Mesenteric fat pad (tissue), 1 donor: ENCODE measurements at places on chromosomes 5 and 9. TPM values are rescaled to one million over a fixed set of nuclear protein-coding genes. Genes with fewer than 3 reads are reported as not detected.
A peak's percentile ranks its signal among the peaks of the same experiment; 100 is the strongest.

DNA sequence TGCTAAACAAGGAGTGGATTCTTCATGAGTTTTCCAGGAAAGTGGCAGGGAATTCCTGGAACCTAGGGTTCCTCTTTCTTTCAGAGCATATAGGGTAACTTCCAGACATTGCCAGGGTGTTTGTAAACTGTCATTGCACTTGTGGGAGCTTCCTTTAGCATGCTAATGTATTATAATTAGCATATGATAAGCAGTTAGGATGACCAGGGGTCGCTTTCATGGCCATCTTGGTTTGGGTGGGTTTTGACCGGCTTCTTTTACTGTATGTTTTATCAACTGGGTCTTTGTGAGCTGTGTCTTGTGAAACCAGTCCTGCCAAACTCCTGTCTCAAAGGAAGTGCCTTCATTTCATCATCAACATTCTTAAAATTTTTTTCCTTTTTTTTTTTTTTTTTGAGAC lies 11.9 kb upstream of the MELK start:
- no peak for DNase-seq

- no peak for DNase-seq
These were observed 37.7 kb upstream of the PSD2 start for GRCh38 chr5:139757727-139758509.

- no peak for DNase-seq
These were observed 118.4 kb downstream of the ZNF608 start for GRCh38 chr5:124627815-124628595.

DNA sequence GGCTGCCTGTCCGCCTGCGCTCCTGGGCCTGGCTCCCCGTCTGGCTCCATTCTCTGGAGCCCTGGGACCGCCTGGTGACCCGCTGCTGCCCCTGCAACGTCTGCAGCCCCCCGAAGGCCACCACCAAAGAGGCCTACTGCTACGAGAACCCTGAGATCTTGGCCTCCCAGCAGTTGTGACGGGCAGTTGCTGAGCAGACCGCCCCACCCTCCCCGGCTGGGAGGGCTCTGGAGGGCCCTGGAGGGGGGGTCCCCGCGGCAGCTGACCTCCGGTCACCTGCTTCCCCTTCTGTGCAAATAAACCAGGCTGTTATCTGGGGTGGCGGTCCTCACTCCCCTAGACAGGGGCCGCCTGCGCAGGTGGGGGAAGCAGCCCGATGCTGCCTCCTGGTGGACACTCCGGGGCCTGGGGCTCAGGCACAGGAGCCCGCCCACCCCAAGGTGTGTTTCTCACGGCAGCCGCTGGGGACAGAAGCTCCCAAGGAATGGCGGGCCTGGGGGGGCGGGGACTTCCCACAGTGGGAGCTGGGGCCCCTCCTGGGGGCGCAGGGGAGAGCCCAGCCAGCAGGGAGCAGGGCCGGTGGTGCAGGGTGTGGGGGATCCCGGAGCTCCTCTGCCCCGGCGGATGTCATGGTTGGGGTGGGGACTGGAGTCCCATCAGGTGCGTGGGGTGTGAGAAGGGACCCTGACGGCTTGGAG lies 4.7 kb upstream of the TUBB4B start:
- peak; percentile 93 for DNase-seq

- no peak for DNase-seq
These were observed 518 bp downstream of the SPRY4 start for GRCh38 chr5:142324136-142324870.

DNA sequence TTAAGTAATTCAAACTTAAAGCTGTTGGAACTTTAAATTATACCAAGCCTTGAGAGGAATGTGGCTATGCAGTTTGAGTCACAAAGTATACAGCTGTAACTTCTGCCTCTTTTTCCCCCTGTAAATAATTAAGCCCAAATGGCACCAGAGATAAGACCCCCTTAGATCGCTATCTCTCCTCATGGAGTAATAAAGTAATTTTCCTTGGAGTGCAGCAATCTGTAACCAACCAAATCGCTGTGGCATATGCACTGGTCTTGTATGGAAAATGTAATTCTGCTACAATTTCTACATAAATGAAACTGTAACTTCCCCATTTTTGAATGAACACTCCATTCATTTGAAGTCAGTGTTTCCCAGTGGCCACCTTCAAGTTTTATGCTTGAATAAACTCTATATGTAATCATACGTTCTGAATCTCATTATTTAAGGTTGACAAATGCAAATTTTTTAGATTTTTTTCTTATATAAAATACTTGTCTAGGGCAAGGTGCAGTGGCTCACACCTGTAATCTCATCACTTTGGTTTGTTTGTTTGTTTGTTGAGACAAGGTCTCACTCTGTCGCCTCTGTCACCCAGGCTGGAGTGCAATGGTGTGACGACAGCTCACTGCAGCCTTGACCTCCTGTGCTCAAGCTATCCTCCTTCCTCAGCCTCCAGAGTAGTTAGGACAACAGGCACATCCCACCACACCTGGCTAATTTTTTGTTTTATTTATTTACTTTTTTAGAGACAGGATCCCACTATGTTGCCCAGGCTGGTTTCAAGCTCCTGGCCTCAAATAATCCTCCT lies 12.3 kb downstream of the SUSD1 start:
- DNase-seq: no peak

DNA sequence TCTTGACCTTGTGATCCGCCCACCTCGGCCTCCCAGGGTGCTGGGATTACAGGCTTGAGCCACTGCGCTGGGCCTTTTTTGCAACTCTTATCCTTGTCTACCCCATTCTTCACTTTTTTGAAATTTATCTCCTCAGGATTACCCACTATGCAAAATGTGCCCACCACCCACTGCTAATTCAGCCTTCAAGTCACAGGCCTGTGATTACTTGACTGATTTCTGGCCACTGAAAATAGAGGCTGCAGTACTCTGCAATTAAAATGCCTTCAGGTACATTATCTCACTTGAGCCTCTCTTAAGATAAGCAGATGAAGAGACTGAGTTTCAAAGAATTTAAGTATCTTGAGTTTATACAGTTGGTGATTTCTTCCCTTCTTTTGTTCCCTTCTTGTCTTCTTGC lies 112.4 kb upstream of the SPATA31D4 start:
- no peak for DNase-seq

DNA sequence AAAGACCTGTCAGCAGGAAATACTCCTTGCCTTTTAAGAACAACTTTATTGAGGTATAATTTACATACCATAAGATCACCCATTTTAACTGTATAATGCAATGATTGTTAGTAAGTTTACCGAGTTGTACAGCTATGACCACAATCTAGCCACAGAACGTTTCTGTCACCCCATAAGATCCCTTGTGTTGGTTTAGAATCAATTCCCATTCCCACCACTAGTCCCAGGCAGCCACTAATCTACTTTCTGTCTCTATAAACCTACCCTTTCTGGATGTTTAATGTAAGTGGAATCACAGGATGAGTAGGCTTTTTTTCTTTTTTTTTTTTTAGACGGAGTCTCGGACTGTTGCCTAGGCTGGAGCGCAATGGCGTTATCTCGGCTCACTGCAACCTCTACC lies 4.4 kb downstream of the GPR107 start:
- no peak for DNase-seq

- DNase-seq: no peak
These were observed 27.4 kb downstream of the CENPK start for GRCh38 chr5:65535529-65535987.

DNA sequence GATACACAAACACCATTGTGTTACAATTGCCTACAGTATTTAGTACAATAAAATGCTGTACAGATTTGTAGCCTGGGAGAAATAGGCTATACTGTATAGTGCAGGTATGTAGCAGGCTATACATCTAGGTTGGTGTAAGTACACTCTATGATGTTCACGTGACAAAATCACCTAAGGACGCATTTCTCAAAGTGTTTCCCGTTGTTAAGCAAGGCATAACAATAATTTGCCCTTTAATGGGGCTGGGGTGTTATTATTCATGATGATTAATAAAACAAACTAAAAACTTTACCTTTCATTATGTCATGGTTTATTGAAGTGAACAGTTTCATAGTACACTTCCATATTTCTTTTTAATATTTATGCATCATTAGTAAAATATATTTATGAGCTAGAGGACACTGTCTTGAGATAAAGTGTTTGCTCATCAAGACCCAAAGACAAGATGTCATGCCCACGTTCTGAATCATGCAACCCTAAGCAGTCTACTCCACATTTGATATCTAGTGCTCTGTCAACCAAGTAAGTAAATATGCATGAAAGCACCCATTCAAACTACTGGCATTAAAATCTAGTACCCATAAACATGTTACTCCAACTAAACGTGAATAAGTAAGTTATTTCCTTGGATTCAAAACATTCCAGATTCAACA lies 220.5 kb downstream of the NR2F1-AS1 start:
- DNase-seq: no peak

GRCh38 chr9:86978413-86978812 lies 31.1 kb upstream of the GAS1 start:
- DNase-seq: no peak

DNA sequence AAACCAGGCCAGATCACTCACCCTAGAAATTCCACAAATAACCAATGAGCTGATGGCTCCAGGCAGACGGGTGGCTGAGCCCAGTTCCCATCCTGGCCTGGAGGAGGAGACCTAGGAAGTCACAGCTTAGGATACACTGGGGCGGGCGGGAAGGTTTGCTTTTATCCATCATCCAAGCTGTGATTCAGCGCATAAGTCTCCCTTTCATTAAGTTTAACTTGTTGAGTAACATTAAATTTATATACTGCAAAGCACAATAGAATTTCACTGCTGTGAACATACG lies 55.7 kb downstream of the THBS4 start:
- DNase-seq: no peak

GRCh38 chr5:141095263-141095641 lies 837 bp downstream of the PCDHB2 start:
- no peak for DNase-seq

- DNase-seq: no peak
These were observed 22.9 kb upstream of the SPATA31C2 start for GRCh38 chr9:88161144-88161543.

DNA sequence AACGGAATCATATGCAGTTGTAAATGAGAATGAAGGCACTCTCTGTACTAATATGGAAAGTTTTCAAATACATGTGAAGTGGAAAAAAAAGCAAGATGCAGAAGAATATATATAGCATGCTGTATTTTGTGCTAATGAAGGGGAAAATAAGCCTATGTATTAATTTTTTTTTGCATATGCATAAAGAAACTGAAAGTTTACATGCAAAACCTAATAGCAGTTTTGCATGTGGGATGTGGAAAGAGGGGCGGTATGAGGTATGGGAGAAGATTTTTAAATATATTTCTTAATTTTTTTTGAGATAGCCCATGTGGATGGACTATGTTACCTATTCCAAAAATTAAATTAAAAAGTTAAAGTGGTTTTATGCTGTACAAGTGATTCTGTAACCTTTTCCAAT lies 83.7 kb upstream of the IL12B start:
- DNase-seq: no peak

DNA sequence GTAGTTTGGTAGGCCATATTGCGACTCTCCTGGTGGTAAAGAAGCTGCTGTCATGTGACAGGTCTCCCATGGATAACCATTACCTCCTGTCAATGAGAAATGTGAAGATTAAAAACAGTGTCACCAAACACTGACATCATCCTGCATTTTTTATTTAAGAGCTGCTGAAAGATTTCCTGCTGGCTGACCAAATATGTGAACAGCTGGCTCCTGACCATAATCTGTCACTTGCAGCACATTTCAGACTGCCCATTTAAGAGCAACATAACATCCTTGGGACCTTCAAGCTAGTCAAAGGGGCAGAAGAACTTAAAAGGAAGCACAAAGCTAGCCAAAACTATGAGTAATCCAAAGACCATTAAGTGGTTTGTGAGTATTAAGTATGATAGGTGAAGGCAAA lies 288.0 kb downstream of the IZUMO3 start:
- DNase-seq: no peak

DNA sequence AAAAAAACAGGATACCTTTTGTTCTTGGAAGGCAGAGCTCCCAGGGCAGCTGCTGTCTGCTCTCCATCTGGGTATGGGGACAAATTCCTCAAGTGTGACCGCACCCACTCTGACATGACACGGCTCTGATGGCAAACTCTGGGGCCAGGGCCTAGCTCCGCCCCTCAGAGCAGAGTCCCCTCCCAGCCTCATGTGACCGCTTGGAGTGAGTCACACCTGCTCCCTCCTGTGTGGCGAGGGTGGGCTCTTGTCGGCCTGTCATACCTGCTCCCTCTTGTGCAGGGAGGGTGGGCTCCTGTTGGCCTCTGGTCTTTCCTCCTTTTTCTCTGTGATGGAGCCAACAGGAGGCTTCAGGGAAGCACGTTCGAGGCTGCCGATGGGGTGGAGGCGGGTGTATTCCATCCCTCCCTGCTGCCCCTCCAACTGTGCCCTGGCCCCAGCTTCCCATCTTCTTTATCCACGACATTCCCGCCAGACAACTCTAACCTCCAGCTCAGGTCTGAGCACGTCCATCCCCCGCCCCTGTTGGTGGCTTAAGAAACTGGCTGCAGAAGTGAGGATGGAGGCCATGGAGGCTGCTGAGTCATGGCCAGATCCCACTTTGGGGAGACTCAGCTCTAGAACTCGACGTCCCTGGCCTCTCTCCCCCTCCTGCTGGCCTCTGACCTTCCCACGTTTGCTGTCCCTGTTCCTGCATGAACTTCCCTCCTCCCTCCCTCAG lies 65.3 kb downstream of the OLFM1 start:
- DNase-seq: no peak

GRCh38 chr5:61330845-61331406 lies 1.1 kb upstream of the ZSWIM6 start:
- DNase-seq: peak; percentile 93

GRCh38 chr9:125534971-125535701 lies 171.9 kb downstream of the MAPKAP1 start:
- no peak for DNase-seq

DNA sequence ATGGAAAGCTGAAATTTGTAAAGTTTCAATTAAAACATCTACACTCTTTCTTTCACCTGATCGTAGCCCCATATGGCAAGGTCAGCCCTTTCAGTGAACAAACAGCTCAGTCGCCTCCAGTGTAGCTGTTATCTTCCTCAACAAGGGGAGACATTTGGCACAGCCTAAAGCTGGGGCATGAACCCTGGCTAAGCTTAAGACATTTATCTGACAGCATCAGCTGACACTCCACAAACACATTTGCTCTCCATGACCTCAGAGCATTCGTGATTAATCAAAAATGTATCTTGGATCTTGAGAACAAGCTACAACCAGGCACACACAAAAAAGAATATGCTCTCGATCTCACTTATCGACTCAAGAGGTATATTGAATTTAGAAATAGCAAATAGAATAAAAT lies 67.3 kb downstream of the POU5F2 start:
- no peak for DNase-seq

Gene TIGD6
- total RNA-seq: 4.7 TPM

Gene TMEM215
- not detected for total RNA-seq

Gene LCN1
- 2.3 TPM for total RNA-seq

Gene ZNF483
- total RNA-seq: 2.2 TPM

Gene OR1N1
- total RNA-seq: not detected

Gene FGF1
- total RNA-seq: 9.9 TPM

Gene TMC1
- total RNA-seq: 0.48 TPM

Gene IL7R
- 5.2 TPM for total RNA-seq

Gene CDH10
- not detected for total RNA-seq

Gene DND1
- total RNA-seq: 1.00 TPM

Gene PHF19
- 13.7 TPM for total RNA-seq

Gene FAM169A
- total RNA-seq: 0.16 TPM

Gene CDKN2B-AS1
- 0.64 TPM for total RNA-seq

Gene SRA1
- total RNA-seq: 34.4 TPM
